ENCODE measurements at places on chromosomes 4 and X.
A peak's percentile ranks its signal among the peaks of the same experiment; 100 is the strongest.

DNA sequence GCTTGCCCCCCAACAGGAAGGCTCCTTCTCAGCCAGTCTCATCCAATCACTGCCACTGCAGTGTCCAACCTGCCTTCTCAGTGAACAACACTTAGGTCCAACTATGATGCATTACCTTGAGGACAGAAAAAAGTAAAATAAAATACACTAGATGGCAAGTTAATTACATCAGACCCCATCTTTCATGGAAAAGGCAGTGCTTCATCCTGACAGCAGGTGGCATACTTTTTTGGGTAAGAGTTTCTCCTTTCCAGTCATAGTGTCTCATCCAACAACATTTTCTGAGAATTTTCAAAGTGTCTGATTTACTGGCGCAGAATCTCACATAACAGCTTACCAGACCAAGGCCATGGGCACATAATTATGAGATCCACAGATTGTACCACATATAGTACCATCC is 1742.8 kb downstream of the PCDH7 start:
- no peak for DNase-seq

DNA sequence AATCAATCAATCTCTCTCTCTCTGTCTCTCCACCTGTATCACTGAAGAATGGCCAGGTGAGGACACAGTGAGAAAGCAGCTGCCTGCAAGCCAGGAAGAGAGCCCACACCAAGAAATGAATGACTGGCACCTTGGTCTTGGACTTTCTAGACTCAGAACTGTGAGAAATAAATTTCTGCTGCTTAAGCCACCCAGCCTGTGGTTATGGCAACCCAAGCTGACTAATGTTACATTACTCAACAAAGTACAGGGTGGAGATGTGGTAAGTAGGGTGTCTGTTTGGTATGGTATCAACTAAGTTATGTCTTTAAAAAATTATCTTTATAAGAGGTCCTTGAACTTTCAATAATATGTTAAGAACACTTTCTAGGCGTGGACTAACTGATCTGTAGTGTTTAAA is 159.3 kb downstream of the EPHA5 start:
- DNase-seq, result no peak

GRCh38 chr4:55955710-55956109 is 7.0 kb downstream of the CEP135 start:
- no peak for DNase-seq

DNA sequence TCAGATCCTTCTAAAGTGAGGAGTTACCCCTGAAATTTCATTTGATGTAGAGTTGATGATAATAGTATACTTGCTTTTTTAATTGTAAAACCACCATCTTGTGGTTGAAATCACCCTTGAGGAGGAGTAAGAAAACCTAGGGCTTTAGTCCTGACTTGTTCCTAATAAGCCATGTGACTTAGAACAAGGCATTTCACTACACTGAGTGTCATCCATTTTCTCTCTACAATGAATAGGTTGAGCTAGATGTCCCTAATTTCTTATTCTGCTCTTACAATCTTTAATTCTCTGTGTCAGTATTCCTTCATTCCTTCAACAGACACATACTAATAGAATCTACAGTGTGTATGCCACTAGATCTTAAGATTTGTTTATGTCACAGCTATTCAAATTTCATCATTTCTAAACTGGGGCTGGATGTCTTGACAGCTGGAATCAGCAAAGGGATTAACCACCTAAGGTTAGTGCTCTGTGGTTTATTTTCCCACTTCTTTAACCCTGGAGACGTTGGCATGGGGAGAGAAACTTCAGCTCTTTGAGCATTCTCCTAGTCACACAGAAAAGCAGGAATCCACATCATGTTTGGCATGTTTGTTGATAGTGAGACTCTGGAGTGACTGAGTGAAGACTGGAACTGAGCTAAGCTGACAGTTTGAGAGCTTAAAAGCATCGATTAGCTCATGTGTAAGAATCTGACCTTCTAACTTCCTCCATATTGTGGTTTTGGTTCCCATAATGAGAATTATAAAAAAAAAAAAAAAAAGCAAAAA is 246.3 kb downstream of the NDST4 start:
- no peak for DNase-seq

GRCh38 chrX:95040104-95040503 is 1366.1 kb downstream of the FAM133A start:
- no peak for DNase-seq

DNA sequence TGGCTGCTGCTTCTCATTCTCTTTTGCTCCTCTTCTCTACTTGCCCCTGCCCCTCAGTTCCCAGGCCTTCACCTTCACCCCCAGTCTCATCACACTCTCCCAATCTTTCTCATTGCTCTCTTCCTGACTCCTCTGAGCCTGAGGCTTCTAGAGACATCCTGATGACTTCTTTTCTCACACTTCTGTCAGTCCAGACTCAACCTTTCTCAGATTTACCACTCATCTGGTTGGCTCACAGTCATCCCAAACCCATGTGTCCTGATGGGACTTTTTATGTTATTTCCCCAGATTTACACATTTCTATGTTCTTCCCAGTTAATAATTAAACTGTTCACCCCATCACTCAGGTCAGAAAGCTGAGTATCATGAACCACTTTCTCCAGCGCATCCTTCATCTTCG is 68.0 kb downstream of the TMA16 start:
- no peak for DNase-seq

DNA sequence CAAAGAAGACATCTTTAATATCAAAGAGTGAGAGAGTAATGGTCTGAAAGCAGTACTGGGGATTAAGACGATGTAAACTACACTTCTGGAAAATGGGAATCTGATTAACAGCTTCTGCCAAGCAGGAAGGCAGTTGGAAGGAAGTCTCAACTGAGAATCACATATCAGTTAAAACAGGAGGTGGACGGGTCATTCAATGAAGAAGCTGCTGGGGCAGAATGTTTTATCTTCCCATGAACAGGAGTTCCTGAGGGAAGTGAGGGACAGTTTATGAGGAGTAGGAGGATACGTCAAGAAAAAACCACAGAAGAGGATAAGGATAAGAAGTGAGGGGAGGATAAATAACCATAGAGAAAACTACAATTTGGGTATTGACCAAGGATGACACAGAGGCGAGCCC is 38.7 kb upstream of the MAGEA10 start:
- no peak for DNase-seq

DNA sequence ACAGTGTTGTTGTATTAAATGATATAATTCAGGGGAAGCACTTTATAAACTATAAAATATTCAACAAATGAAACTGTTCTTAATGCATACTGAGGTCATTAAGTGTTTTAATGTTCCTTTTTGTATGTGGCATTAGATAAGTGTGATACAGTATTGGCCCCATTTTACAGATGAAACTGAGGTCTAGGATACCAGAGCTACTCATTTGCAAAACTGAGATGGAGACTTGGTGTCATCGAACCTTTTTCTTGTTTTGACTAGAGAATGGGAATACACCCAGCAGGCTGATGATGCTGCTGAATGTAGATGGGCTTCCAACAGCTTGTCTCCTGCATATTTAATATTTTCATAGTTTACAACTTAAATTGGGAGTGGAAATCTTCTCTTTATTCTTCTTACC is 34.6 kb downstream of the TAF1 start:
- no peak for DNase-seq

- DNase-seq, result no peak
These were observed 1.8 kb downstream of the WWC2 start for GRCh38 chr4:183100827-183101226.

DNA sequence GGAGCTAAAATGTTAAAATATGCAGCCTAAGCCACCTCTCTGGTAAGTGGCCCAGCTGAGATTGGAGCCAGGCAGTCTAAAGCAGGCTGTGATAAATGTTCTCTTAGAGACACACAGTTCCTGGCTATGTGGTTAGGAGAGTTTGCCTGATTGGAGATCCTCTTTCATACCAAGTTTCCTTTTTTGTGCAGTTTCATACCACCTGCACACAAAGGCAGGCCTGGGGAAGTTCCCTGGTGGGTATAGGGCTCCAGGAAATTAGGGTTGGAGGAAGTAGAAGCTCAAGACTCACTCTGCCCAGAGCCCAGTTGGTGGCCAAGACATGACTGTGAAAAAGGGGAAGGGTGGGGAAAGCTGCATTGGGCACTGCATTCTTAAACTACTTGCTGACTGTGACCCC is 16.9 kb downstream of the CYBB start:
- DNase-seq, result peak; percentile 74

GRCh38 chrX:49712577-49712976 is 16.8 kb upstream of the PAGE1 start:
- no peak for DNase-seq

GRCh38 chrX:131057706-131058105 is 440 bp upstream of the ARHGAP36 start:
- DNase-seq, result no peak

DNA sequence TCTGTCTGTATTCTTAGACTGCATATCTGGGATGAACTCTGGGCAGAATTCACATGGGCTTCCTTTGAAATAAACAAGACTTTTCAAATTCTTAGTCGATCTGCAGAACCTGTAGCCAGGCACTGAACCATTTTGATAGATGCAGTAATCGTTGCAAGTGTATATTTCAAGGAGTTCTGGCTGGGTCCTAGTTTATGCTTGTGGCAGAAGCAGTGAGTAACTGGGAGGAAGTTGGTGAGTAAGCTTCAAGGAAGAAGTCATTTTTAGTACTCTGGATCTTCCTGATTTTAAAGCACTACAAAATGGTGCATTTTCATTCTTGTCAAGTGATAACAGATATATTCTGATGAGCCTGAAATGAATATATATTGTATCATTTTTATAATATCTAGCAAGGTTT is 9.5 kb downstream of the HPRT1 start:
- no peak for DNase-seq

DNA sequence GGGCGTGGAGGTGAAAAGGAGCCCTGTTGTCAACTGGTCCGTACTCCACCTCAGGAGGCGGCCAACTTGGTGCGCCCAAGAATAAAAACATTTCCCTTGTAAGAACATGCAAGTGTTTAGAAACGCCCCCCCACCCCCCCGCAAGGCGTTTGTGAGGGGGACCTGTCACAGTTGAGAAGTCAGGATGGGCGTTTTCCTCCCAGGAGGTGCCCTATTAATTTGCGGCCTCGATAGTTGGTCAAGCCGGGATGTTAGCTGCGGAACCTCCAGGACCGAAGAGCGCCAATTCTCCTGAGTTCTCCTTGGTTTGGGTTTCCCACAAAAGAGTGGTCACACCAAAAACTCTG is 651 bp upstream of the SAP30 start:
- DNase-seq, result no peak

- DNase-seq, result no peak
These were observed 466.1 kb upstream of the GRID2 start for GRCh38 chr4:91837608-91838029.

GRCh38 chr4:118337954-118338353 is 14.8 kb downstream of the PRSS12 start:
- no peak for DNase-seq

DNA sequence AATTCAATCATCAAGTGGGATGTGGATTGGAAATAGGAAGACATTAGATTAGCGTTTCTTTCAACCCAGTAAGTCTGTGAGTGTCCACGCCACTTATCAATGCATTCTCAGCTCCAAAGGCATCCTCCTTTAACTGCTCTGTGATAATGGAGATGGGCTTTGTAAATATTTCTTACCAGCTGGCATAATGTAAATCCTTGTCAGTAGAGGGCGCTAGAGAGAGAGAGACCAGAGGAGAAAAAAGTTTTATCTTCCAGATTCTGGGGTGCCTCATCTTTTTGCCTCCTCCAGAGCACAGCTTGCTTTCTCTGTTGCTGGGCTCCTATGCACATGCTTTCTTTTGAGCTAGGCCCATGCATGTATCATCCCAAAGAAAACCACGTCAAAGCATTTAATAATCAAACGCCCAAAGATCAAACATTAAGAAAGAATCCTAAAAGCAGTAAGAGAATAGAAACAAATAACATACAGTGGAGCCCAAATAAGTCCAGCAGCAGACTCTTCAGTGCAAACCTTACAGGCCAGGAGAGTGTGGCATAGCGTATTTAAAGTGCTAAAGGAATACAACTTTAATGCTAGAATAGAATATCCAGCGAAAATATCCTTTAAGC is 9.6 kb upstream of the MTMR1 start:
- peak; percentile 49 for DNase-seq

DNA sequence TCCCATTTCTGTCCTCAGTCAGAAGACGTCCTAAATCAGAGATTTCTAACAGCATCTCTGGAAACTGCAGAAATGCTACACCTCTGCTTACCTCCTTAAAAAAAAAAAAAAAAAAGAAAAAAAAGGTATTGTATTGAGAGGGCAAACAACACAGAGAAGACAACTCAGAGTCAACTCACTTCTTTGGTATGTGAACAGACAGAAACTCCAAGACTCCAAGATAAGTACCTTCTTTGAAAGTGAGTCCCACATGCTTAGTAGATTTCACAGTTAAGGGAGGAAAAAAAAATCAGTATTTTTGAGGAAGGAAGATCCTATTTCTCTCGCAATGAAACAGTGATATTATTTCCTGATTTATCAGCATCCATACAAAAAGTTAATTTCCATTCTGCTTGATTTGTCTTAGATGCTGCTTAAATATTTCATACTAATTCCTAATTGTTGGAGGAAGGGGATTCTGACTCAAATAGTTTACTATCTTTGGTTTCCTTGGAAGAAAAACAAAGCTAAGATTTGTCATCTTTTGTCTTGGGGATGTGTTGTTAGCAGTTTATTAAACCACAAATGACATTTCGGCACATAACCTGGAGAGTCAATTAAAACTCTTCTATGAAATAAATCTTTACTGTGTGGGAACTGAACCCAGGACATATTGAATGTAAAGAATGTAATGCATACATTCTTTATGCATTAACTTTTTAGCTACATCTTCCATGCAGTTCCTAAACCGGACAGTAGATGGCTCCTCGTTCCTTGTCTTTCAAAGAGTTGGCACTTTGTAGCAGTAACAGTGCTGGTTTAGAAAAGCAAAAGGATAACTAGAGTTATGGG is 4.7 kb downstream of the RASGEF1B start:
- DNase-seq, result peak; percentile 63

- no peak for DNase-seq
These were observed 51.3 kb upstream of the TMPRSS11F start for GRCh38 chr4:68180849-68181526.

- peak; percentile 76 for DNase-seq
These were observed 1.3 kb downstream of the AFF1 start for GRCh38 chr4:86935853-86936733.

DNA sequence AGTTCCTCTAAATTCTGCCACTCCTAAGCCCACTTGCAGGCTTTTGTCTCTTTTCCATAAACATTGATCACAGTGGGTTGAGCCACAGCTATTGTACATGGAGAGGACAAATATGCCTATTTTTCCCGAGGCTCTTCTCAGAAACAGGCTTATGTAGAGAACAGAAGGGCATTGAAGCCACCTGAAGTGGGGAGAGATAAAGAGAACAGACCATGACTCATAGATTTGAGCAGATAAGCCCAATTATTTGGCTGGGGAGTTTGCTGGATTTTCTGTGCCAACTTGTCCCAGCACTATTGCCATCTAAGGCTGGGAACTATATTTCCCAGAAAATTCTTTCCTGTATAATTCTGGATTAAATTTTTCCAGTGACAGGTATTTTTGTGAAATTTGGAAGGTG is 446.1 kb upstream of the RPS6KA3 start:
- DNase-seq, result no peak

GRCh38 chr4:168514249-168514852 is 17.5 kb downstream of the PALLD start:
- DNase-seq, result no peak
